RWPE1 (cell line): ENCODE measurements at places on chromosomes 6 and 20.

GRCh38 chr6:45619211-45619760 is 241.6 kb upstream of the SUPT3H start:
- no peak for DNase-seq

GRCh38 chr6:68633972-68634725 is 933 bp upstream of the ADGRB3 start:
- no peak for DNase-seq

- DNase-seq = no peak
Observed at GRCh38 chr6:111784433-111784832, 88.8 kb downstream of the FYN start.

GRCh38 chr6:137549106-137549505 is 54.9 kb upstream of the OLIG3 start:
- no peak for DNase-seq

- DNase-seq = no peak
Observed at GRCh38 chr6:73030257-73030656, 195.0 kb downstream of the KHDC1L start.

DNA sequence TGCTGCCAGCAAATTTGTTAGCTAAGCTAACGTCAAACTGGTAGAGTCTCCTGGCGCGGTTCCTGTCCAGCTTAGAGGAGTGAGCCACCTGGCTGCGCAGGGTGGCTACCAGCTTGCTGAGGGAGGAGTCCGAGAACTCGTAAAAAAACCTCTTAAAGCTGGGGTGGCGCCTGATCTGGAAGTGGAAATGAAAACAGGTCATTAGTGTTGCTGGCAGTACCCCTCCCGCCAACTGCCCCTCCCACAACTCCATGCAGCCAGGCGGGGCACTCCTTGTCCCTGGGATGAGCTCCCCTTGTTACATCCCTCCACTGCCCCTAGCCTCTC is 17.3 kb downstream of the BNIP5 start:
- no peak for DNase-seq

DNA sequence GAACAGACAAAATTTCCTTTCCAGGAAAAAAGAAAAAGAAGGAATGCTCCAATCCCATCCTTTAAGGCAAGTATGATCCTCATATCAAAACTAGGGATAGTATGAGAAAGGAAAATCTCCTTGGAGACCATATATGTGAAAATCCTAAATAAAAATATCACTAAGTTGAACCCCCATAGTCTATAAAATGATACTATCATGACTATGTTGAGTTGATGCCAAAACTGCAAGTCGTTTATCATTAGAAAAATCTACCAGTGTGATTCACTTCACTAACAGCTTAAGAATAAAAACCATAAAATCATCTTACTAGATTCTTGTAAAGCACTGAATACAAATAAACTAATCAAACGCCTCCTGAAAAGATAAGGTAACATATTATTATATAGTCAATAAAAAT is 76.6 kb upstream of the STXBP5 start:
- DNase-seq = no peak

- DNase-seq = peak; percentile 44
Observed at GRCh38 chr20:53413186-53413631, 180.4 kb downstream of the ZNF217 start.

DNA sequence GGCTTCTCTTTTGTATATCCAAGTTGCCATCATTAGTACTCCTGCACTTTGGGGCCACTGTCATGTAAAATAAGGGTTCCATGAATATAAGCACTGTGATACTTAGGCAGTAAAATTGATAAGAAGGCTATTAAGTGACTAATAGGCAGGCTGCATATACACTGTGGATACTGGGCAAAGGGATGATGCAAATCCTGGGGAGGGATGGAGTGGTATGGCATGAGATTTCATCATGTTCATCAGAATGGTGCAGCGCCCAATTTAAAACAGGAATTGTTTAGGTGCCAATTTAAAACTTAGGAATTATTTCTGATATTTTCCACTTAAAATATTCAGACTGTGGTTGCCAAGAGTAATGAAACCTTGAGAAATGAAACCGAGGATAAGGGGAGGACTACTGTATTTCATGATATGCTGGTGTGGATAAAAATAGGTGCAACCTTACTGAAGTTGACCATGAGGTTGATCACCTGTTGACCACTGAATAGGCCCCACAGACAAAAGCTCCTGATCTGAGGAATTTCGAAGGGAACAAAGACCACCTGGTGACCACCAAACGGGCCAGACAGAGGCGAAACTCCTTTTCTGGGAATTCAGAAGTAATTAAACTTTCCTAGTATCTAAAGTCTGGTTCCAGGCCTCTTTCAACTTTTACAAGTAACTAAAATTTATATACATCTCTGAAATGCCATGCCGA is 4.9 kb upstream of the TRIM39 start:
- DNase-seq = no peak

DNA sequence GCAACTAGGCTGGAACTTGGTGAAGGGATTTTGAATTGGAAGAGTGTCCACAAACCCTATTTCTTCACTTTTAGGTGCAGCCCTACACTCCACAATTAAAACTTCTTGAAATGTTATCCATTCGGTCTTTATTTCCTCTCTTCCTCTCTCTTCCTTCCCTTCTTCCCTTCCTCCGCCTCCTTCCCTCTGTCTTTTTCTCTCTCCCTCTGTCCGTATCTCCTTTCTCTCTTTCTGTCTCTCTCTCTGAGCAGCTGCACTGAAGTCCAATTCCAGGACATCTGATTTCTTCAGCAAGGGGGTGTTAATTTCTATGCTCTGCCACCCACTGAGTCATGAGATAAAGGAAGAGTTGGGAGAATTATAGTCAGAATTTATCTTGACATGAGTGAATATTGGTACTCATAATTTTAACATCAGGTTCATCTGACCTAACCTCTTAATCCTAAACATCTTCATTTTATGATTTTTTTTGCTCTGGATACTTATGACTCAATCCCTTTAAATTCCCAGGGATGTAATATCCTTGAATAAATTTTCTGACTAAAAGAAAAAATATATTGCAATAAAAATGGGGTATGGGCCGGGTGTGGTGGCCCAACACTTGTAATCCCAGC is 84.2 kb downstream of the BCAS1 start:
- DNase-seq = no peak

GRCh38 chr20:25249198-25249931 is 1.5 kb downstream of the PYGB start:
- DNase-seq = peak; percentile 48

- peak; percentile 72 for DNase-seq
Observed at GRCh38 chr20:17843246-17844132, 125.1 kb downstream of the SNX5 start.

GRCh38 chr20:15440049-15440820 is 1102.8 kb upstream of the FLRT3 start:
- no peak for DNase-seq

DNA sequence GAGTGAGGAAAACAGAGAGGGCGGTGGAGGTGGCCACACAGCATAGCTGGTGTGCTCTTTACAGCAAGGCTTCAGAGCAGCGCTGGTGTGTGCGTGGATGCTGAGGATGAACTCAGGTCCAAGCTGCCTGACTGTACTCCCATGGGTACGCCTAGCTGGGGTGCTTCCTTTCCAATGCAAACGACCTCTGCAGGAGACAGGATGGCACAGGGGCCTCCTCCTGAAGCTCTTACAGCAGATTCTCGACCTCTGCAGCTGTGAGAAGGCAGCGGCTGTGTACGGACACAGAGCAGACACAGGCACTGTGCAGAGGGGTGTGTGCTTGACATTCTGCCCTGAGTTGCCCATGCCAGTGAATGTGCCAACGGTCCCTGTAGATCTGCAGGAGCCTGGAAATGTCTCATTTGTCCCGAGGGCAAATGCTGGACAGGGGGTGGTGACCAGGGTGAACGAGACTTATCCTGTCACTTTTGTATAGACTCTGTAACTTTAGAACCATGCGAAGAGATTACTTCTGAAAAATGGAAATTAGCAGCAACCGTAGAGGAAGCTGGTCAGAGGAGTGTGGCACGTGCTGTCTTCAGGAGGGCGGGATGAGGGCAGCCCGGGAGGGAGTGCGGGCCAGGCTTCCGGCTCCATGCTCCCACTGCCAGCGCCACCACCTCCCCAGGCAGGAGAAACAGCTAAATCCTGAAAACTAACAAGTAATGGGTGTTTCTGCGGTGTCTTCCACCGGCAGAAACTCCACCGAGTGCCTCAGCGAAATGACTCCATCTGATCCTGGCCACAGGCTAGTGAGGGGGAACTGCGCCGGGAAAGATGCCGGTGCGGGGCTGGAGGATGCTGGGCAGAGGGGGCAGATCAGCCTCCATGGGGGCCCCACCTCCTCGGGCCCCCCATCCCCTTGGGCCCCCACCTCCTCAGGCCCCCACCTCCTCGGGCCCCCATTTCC is 120.9 kb upstream of the RPS6KA2 start:
- DNase-seq = no peak

DNA sequence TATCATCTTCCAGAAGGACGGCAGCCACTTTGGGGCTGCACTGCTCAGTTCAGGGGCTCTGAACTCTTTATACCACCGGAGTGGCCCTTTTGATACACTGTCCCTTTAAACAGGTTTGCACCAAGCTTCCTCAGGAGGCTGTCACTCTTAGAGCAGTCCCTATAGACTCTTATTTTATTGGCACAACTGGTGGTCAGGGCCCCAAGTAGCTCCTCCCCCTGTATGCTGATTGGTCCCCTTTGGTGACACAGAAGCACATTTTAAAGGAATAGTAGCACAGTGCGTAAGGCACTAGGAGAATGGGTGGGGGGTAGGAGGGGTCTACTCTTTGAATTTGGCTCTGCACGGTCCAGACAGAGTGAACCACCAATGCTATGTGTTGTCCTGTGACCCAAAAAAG is 122.6 kb upstream of the MLN start:
- DNase-seq = peak; percentile 35

DNA sequence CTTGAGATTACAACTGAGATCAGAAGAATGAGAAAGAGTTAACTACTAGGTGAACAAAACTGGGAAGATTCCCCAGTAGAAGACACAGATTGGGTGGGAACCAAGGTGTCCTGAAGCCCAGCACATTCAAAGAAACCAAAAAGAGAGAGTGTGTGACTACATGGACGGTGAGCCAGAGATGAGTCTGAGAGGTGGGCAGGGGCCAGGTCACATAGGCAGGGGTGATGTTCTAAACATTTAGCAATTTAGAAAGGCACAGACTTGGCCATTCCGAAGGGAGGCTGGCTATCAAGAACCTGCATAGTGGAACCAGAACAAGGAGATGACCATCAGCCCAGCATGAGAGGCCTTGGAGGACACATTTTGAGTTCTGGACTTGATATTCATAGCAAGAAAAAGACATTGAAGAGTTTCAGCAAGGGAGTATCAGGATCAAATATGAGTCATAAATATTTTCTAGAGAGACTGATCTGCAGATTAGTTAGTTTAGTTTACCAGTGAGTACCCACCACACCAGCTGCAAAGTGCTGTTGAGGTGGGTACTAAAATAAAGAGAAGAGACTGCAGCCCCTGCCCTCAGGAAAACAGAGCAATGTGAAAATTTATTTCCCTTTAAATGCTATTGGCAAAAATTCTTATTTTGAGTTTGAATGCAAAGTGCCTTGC is 340.5 kb upstream of the PRDM1 start:
- DNase-seq = no peak

- DNase-seq = peak; percentile 23
Observed at GRCh38 chr6:108748959-108749358, 99.3 kb upstream of the ARMC2 start.

GRCh38 chr20:46350986-46351267 is 42.6 kb upstream of the CDH22 start:
- no peak for DNase-seq

DNA sequence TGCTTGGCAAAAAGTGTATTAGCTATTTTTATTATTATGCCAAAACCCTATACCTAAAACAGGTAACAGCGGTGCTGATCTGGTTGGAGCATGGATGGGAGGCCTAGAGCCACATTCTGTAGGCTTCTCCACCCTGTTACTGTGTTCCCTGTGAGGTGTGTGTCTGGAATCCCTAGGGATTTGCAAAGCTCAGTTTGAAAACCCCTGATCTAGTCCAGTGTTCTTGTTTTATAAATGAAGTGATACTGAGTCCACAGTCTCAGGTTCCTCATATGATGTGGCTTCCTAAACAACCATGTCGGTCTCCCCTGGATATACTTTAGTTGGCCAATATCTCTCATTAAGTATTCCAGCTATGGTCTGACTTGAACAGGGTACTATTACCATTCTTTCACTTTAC is 16.3 kb downstream of the ACSS2 start:
- no peak for DNase-seq

DNA sequence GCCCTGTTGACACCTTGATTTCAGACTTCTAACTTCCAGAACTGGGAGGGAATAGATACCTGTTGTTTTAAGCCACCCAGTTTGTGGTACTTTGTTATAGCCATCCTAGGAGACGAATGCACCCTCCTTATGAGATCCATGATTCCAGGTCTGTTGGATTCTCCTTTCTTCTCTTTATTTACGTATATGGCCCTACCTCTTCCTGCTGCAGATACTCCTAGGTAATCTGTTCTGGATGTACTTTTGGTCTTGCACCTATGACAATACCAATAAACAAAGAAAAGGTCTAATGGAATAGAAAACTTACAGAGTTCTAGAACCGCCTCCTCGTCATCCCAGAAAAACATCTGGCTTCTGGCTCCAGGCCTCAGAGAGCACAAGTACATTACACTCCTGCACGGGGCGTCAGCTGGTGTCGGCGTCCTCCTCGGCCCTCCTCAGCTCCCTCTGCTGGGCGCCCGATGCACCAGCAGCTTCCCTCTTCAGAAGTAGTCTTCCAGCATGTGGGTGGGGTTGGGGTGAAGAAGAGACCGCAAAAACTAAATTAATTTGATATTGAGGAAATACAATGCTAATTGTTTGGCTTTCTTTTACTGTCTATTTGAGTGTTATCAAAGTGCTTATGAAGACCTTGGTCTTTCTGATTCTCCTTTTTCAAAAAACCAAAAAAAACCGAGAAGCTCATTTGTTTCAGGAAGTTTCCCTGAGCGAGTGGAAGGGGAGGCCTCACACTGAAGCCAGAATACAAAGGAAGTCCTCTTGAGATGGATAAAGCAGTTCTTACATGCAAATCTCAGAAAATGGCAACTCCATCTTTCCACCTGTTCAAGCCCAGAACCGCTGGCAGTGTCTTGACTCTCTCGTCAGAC is 9.7 kb upstream of the ATXN1 start:
- DNase-seq = peak; percentile 65

DNA sequence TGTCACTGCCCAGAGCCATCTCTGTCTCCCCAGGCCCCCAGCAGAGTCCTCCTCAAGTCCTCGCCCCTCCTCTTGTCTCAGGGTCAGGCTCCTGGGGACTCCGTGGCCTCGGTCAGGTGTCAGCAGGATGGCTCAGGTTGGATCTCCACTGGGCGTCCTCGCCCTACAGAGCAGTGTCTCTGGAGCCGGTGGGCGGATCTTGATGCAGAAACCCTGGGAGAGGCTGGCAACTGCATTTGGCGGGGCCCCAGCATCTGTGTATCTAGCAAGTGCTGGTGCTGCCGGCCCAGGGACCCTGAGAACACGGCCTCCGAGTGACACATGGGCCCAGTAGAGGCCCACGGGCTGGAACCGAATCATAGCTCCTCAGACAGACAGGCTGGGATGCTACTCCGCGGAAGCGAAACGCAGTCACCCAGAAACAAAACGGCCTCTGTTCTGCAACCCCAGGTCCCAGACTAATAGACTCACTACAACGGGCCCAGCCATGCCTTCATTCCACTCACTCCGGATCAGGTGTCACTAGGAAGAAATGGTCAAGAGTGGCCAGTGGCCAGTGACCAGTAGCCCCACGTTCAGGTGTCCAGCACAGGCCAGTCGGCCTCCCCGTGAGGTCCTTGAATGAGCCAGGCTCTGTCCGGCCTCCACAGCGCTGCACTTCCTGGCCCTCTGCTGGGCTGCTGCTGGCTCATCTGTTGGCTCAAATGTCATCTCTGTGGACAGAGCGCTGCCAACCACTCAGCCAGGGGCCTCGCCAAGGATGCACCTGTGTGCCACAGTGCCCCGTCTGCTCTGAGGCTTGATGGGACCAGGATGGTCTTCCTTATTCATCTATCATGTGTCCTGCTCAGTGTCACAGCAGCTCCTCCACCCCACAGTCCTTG is 12.6 kb upstream of the FRMD1 start:
- DNase-seq = no peak
